Regular cardiac myocyte (primary cell): ENCODE measurements at places on chromosomes 12 and 14. TPM values are rescaled to one million over a fixed set of nuclear protein-coding genes. Genes with fewer than 3 reads are reported as not detected.

GXYLT1 gene
- total RNA-seq, result 9.6 and 19.2 TPM in 2 replicates

REM2 gene
- total RNA-seq, result under 0.01 TPM in 1 of 2 replicates, not detected in the other

ASCL1 gene
- not detected in 2 replicates for total RNA-seq

TIMELESS gene
- 4.5 and 33.4 TPM in 2 replicates for total RNA-seq

PIK3C2G gene
- not detected in 2 replicates for total RNA-seq

TMEM119 gene
- total RNA-seq, result 0.58 and 15.8 TPM in 2 replicates

SLC6A13 gene
- total RNA-seq, result 0.19 and 0.28 TPM in 2 replicates

RBP5 gene
- 0.19 TPM in 1 of 2 replicates, not detected in the other for total RNA-seq

FGF23 gene
- under 0.01 TPM in 1 of 2 replicates, not detected in the other for total RNA-seq

ALDH1L2 gene
- 40.6 and 74.4 TPM in 2 replicates for total RNA-seq

CATSPERB gene
- under 0.01 TPM in 1 of 2 replicates, not detected in the other for total RNA-seq

SERPINA1 gene
- under 0.01 and 0.19 TPM in 2 replicates for total RNA-seq

RHEBL1 gene
- 0.56 and 1.2 TPM in 2 replicates for total RNA-seq

RD3L gene
- total RNA-seq, result not detected in 2 replicates

TEDC1 gene
- 3.9 and 15.1 TPM in 2 replicates for total RNA-seq

RNU6-8 gene
- total RNA-seq, result not detected in 2 replicates
